Tibial nerve (tissue), 4 donors: ENCODE measurements at places on chromosomes 3 and 15. TPM values are rescaled to one million over a fixed set of nuclear protein-coding genes. Genes with fewer than 3 reads are reported as not detected.

The TMEM266 gene
- total RNA-seq = 0.30 TPM

The CAV3 gene
- not detected for total RNA-seq

The ACTC1 gene
- total RNA-seq = 1.1 TPM

The PIERCE2 gene
- 4.8 TPM for total RNA-seq

The CHRFAM7A gene
- 0.39 TPM for total RNA-seq

The SLC12A1 gene
- total RNA-seq = not detected

The AADAC gene
- total RNA-seq = not detected

The CCR9 gene
- total RNA-seq = not detected

The CIAO2A gene
- 22.9 TPM for total RNA-seq

The THPO gene
- not detected for total RNA-seq

The GPR160 gene
- 1.7 TPM for total RNA-seq

The GALNT15 gene
- total RNA-seq = 746 TPM

The KLHL6 gene
- total RNA-seq = 3.1 TPM

GRCh38 chr3:65170390-65171042 lies 482.7 kb upstream of the ADAMTS9 start:
- peak; percentile 79 for DNase-seq

- DNase-seq = no peak
These were observed 100.1 kb upstream of the CTDSPL start for GRCh38 chr3:37761586-37761985.

GRCh38 chr15:80822676-80823075 lies 43.5 kb downstream of the CEMIP start:
- no peak for DNase-seq

DNA sequence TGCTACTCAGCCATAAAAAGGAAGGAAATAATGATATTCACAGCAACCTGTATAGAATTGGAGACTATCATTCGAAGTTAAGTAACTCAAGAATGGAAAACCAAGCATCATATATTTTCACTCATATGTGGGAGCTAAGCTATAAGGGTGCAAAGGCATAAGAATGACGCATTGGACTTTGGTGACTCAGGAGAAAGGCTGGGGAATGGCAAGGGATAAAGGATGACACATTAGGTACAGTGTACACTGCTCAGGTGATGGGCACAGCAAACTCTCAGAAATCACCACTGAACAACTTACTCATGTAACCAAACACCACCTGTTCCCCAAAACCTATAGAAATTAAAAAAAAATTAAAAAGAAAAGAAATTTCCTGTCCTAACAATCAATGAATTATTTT lies 42.7 kb downstream of the ALCAM start:
- DNase-seq = no peak

GRCh38 chr3:11213810-11214450 lies 58.3 kb upstream of the ATG7 start:
- no peak for DNase-seq

DNA sequence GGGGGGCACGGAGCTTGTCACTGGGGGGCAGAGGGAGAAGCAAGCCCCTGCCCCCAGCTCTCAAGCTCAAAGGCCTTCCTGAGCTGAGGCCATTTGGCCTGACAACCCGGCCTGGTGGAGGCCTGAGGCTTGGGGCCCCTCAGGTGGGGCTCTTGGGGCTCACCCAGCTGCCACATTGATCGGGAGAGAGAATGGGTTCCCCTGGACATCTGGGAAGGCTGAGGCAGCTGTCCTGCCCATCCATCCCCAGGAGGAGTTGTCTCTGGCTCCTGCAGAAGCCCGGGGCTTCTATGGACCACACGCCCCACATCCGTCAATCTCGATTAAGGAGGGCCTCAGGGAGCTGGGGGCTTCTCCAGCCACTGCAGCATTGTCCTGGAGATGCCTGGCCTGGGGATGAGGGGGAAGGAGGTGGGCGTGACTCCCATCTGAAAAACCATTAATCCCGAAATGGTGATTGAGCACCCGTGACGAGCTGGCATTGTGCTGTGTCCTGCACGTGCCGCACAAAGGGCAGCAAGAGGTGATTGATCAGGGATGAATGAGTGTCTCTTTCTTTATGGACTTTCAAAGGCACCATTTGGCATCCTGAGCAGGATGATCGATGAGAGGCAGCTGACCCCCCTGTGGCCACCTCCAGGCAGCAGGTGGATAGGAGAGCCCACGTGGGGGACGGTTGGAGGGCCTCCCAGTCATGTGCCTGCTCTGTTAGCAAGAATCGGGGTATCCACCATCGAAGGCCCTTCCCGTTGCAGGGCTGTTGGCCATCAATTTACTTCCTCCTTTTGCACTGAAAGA lies 17.2 kb upstream of the CRABP1 start:
- DNase-seq = no peak

GRCh38 chr3:148400754-148401153 lies 296.9 kb upstream of the AGTR1 start:
- DNase-seq = no peak

DNA sequence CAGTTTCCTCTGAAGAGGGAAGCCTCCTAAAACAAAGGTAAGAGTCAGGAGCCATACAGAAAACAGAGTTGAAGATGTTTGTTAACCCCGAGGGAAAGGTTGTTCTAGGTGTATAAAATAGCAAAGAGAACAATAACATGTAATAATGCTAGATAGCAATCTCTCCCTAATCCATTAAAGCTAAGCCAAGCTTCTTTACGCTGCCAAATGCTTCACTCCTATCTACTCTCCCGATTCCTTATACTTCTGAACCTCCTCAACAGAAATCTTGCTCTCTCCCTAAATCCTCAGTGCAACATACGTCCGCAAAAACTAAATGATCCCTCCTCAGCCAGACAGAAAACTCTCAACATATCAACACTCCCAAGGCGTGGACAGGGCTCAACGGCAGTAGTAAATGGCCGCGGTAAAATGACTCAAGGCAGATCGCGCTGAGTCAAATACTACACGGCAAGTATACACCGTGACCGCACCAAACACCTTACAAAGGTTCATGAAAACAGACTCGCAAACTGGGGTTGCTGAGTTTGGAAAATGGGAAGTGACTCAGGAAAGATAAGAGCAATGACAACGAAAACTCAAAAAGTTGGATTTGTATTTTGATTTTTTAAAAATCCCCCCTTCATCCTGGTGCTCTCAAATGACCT lies 682 bp downstream of the CLDND1 start:
- peak; percentile 36 for DNase-seq

DNA sequence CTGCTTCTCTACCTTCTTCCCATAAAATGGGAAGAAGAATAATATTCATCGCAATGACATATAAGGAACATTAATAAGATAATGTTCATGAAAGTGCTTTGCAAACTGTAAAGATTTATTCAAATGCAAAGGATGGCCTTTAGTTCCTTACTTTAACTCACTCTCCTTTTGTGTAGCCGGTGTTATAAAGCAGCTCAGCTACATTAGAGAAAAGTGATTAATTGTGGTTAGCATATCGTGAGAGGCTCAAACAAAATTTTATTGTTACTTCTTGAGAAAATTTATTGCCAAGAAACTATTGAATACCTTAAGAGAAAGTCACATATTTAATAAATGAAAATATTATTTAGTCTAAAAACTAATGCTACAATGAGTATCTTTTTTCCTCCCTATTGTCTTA lies 250.7 kb upstream of the NR2E3 start:
- no peak for DNase-seq

- DNase-seq = no peak
These were observed 14.9 kb upstream of the RPN1 start for GRCh38 chr3:128665362-128666021.

DNA sequence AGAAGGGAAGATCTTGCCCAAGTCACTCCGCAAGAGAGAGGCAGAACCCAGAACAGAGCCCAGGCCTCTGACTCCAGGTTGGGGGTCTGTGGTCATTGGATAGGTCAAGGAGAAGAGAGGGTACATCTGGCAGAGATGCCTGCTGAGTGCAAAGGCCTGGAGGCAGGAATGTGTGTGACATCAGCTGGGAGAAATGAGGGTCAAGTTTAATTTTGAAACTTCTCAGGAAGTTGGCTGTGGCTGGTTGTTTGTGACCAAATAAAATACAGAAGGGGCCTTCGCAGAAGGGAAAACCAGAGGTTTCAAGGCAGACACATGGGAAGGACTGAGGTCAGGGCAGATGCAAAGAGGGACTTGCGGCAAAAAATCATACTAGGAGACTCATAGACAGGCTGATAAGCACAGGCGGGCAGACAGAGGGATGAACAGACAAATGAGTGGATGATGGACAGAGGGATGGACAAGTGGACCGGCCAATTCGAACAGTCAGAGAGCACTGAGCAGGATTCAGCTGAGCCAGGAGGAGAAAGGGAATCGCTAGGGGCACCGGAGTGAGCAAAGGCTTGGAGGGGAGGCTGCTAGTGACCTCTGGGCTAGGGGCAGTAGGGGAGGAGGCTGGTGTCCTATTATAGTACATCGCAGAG lies 28.8 kb upstream of the CACNA2D2 start:
- DNase-seq = no peak

DNA sequence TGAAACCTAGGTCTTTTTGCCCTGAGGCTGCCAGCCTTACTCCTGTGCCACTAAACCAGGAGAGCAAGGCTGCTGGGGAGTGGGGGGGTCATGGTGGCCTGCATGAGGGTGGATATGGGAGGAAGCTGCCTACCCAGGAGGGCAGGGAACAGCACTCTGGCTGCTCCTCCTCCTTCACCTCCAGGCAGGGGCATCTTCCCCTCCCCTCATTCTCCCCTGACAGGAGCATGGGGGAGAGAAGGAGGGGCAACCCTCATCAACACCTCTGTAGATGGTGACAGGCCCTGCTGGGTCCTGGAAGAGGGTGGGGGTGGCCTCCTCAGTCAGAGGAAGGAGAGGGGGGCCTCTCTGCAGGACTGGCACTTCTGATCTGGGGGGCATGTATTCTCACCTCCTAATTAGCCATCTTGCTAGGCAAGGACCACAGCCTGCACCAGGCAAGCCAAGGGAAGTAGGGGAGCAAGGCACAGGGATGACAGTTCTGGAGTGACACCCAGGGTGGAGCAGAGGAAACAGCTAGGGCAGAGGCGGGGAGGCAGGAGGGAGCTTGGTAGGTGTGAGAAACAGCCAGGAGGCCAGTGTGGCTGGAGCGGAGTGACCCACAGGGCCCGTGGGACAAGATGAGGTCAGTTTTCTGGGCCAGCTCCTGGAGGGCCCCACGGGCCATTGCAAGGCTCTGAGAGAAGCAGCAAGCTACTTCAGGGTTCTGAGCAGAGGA lies 4.9 kb downstream of the CCDC33 start:
- DNase-seq = no peak

- no peak for DNase-seq
These were observed 14.9 kb downstream of the ITGA11 start for GRCh38 chr15:68417051-68417450.

GRCh38 chr15:88658972-88659931 lies 20.4 kb downstream of the ISG20 start:
- DNase-seq = no peak

GRCh38 chr3:139473155-139473771 lies 3.1 kb downstream of the RBP2 start:
- no peak for DNase-seq

DNA sequence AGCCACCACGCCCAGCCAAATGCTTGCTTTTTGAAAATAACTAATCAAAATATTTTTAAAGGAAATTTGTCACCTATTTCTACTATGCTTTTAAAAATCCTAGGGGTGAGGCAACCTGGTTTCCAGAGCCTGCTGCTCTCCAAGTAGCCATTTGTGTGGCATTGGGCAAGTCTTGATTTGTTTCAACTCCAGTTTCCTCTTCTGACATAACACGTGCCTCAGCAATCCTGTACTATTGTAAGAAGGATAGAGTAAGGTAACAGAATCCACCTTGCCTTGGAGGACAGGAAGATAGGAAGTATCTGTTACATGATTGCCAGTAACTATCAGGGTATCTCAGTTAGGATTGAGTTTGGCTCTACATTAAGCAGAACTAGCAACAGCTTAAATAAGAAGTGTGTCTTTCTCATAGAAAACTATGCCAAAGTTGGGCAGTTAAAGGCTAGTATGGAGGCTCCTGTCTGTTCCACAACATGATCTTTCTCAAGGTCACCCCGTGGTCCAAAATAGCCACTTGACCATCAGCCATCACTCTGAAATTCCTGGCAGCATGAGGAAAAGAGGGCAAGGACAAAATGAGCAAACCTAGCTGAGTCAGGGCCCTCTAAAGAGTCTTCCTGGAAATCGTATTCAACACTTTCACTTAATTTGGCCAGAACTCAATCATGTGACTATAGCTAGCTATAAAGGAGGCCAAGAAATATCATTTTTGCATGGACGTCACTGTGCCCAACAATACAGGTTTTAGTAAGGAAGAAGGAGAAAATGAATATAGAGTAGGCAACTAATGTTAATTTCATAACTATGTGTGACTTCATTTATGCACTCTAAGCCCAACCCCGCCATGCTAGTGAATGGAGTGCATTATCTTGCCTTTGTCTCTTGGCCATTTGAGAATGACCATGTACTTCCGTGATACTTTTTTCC lies 66.1 kb downstream of the HMG20A start:
- no peak for DNase-seq

GRCh38 chr3:65490114-65490513 lies 548.6 kb downstream of the MAGI1 start:
- DNase-seq = no peak

- DNase-seq = no peak
These were observed 10.2 kb upstream of the CA12 start for GRCh38 chr15:63391669-63392360.

- DNase-seq = no peak
These were observed 5.6 kb downstream of the TIGIT start for GRCh38 chr3:114299421-114299820.

GRCh38 chr3:65836047-65836446 lies 202.7 kb downstream of the MAGI1 start:
- DNase-seq = no peak

- DNase-seq = no peak
These were observed 269.0 kb downstream of the ABHD5 start for GRCh38 chr3:43959498-43960447.

- no peak for DNase-seq
These were observed 567.8 kb downstream of the ZIC1 start for GRCh38 chr3:147977001-147977400.

- DNase-seq = no peak
These were observed 506.8 kb downstream of the EDEM1 start for GRCh38 chr3:5694266-5694665.

- no peak for DNase-seq
These were observed 42.5 kb downstream of the LYZL4 start for GRCh38 chr3:42367903-42368302.

- DNase-seq = no peak
These were observed 34.9 kb upstream of the LINGO1 start for GRCh38 chr15:77667338-77668234.

- DNase-seq = no peak
These were observed 28.7 kb upstream of the COPB2 start for GRCh38 chr3:139418144-139418543.

DNA sequence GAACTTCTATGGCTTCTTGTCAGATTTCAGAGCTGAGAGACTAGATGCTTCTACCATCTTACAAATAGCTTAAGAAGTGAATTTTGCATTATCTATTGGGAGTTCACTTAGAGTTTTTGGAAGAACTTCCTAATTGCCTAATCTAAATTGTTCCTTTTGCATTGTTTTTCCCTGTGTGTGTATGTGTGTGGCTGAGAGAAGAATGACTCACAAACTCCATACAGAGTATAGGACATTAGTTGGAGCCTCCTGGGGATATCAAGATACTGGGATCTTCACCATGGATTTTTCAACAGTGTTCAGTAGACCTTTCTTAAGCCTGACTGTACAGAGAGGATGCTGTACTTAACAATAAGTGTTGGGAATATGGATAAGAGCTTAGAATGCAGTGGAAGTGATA lies 10.9 kb downstream of the TLNRD1 start:
- DNase-seq = no peak
